Activated naive CD4-positive, alpha-beta T cell treated with anti-CD3 and anti-CD28 coated beads, Interleukin-2, amount 50 U/mL, for 16 hours (primary cell): ENCODE measurements at places on chromosomes 11 and 22.

DNA sequence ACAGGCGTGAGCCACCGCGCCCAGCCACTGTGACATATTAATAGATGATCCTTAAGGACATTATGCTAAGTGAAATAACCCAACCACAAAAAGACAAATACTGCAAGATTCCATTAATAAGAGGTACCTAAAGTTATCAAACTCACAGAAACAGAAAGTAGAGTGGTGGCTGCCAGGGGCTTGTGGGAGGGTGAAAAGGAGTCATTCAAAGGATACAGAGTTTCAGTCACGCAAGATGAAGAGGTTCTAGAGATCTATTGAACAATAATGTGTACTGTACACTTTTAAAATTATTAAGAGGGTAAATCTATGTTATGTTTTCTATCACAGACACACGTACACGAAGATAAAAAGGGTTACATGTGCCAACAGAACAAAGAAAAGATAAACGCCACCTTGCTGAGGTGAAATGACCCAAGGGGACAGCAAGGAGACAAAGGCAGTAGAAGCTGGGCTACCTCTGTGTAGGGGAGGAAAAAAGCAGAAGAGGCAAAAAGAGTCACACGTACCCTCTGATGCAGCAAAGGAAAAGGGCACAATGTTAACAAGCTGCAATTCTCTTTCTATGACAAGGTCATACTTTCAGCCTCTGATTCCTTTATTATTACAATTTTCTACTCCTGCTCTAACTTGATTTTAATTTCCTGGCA lies 65.3 kb downstream of the AMBRA1 start:
- peak; percentile 14 for DNase-seq

DNA sequence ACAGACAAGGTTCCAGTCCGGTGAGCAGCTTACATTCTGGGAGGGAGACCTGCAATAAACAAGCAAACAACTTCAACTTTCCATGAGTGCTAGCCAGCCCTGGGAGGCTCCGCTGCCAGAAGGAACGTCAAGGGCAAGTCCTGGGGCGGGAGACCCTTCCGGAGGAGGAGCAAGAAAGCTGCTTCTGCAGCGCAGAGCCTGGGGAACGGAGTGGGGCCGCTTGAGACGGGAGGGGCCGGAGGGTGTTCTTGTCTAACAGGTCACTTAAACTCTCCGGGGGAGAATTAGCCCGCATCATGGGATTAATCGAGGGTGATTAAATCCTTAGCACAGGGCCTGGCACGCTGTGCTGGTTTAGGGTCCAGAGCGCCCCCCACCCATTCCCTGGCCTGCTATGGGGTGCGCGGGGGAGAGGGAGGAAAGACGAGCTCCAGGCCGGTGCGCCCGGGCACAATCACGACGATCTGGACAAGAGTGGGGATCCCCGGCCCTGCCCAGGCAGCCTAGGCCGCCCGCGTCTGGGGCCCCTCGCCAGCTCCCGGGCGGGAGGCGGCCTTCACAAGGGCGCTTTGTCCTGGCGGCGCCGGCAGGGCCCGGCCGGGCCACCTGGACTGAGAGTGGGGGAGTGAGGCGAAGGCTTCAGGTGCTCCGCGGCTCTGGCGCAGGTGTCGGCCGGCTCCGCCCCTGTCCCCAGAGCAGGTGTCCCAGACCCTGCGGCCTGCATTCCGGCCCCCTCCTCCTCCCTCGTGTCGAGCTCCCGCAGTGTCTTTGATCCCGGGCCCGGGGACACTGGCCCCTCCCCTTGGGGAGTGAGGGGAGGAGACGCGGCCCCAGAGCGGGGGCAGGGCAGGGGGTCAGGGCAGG lies 663 bp upstream of the LARGE2 start:
- DNase-seq: no peak

DNA sequence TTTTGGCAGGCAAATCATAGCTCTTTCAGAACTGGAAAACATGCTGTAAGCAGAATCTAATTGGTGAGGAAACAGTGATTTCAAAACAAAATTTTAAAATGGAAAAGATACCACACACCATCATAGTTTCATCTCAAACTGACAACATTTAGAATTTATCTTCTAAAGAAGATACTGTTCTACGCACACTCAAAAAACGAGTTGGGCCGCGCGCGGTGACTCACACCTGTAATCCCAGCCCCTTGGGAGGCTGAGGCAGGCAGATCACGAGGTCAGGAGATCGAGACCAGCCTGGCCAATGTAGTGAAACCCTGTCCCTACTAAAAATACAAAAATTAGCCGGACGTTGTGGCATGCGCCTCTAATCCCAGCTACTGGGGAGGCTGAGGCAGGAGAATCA lies 44.2 kb upstream of the ADSL start:
- DNase-seq: no peak

DNA sequence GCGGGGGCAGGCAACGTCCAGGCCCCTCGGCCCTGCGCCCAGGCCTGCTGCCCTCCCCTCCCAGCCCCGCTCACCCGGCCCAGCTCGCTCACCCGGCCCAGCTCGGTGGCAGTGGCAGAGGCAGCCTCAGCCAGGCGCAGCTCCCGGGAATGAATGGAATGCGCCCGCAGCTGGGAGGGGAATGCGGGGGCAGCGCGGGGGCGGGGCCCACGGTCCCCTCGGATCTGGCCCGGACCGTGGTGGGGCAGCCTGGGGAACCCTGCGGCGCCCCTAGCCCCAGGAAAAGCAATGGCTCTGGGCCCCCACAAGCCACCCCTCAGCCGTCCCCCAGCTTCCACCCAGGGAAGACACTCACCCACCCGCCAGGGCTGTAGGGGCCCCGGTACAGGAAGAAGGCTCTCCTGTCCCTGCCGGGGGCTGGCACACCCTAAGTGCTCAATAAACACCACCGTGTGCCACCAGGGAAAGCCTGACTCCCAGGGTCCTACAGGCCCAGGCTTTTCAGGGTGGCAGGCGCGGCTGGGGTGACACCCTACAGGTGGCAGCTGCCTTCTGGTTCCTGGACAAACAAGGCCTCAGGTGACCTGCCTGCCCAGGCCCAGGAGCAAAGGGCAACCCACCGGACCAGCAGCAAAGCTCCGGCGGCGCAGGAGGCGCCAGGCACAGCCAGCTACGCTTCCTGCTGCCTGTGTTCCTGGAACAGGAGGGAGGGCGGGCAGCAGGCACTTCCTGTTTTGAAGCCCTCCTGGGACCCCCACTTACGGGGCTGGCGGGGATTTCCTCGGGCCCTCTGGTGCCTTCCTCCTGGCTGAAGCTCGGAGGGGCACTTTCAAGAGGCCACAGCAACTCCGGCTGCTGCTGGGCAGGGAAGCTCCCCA lies 13.8 kb downstream of the PLXNB2 start:
- no peak for DNase-seq

DNA sequence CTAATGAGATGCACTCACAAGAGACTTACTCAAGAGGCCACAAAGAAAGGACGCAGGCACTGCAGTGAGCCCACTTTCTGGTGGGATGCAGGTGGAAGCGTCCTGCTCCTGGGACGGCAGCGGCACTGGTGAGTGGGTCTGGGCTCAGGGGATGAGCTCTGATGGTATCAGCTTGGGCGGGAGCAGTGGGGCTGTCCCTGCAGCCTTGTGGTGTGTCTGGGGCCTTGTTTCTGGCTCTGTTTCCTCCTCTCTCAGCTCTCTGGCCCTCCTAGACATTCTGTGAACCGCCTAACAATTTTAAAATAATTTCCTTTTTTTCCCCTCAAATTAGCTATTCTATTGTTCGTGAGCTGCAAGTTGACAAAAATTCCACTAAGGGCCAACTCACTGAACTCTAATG lies 8.8 kb upstream of the ST14 start:
- DNase-seq: no peak

DNA sequence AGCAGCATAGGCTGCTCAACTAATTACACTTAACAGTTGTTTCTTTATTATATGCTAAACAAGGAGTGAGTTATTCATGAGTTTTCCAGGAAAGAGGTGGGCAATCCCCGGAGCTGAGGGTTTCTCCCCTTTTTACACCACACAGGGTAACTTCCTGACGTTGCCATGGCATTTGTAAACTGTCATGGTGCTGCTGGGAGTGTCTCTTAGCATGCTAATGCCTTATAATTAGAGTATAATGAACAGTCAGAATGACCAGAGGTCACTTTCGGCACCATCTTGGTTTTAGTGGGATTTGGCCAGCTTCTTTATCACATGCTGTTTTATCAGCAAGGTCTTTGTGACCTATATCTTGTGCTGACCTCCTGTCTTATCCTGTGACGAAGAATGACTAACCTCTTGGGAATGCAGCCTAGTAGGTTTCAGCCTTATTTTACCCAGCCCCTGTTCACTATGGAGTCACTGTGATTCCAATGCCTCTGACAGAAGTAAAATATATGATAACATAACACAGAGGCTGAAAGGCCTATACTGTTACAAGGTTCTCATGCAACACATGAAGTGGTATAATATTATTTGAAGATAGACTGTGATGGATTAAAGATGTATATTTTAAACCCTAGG lies 41.3 kb upstream of the RDX start:
- no peak for DNase-seq

GRCh38 chr11:128624269-128625175 lies 37.2 kb upstream of the ETS1 start:
- peak; percentile 66 for DNase-seq

GRCh38 chr11:64803846-64804345 lies 882 bp upstream of the MAP4K2 start:
- DNase-seq: no peak

GRCh38 chr22:41003976-41004375 lies 52.8 kb downstream of the RBX1 start:
- DNase-seq: no peak

DNA sequence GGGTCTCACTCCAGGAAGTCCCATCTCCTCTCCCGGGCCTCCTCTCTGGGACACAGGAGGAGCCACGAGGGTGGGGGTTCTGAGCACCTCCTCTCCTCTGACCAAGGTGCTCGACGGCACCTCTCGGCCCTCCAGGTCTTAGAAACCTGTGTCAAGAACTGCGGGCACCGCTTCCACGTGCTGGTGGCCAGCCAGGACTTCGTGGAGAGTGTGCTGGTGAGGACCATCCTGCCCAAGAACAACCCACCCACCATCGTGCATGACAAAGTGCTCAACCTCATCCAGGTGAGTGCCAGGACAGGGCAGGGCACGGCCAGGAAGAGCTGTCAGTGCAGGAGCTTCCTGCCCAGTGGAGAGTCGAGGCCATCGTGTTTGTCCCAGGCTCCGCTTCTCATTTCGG lies 23.2 kb downstream of the TOM1 start:
- no peak for DNase-seq

DNA sequence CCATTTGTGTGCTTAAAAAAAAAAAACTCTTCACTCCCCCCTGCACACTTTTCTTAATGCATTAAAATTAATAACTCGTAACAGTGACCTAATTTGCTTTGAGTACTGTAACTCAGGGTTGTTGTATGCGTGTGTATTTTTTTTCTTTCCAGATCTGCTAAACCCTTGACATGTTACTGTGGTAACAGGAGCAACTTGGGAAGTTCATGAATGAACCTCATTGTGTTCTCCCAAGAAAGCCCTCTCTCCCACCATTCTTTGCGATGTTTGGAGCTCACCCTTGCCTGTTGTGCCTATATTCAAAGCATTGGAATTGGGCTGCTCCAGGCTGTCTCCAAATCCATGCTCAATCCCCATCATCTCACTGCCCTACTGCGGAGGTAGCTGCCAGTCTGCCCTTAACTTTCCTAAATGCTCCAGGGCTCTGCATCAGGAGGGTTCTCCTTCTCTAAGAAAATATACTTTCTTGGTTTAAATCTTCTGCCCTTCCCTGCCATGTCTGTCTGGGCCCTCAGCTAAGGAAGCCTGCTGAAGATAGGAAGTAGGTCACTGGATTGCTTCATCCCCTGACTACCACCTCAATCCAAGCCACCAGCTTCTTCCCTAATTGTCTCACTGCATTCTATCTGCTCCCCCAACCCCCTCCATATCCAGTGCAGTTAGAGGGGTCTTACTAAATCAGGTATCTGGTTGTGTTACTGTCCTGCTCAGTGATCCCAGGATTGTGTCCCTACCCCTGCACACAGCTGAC lies 70.3 kb downstream of the KIRREL3 start:
- no peak for DNase-seq

- DNase-seq: no peak
Measured at GRCh38 chr22:30866216-30866615, 102.4 kb downstream of the MORC2 start.

DNA sequence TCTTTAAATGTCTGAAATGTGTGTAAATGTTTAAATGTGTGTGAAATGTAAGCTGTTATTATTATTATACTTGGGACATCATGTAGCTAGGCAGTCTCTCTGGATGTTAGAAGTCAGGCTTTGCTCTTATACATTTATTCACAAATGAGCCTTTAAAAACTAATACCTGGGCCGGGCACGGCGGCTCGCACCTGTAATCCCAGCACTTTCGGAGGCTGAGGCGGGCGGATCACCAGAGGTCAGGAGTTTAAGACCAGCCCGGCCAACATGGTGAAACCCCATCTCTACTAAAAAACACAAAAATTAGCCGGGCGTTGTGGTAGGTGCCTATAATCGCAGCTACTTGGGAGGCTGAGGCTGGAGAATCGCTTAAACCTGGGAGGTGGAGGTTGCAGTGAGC lies 21.7 kb upstream of the CTTN start:
- no peak for DNase-seq

DNA sequence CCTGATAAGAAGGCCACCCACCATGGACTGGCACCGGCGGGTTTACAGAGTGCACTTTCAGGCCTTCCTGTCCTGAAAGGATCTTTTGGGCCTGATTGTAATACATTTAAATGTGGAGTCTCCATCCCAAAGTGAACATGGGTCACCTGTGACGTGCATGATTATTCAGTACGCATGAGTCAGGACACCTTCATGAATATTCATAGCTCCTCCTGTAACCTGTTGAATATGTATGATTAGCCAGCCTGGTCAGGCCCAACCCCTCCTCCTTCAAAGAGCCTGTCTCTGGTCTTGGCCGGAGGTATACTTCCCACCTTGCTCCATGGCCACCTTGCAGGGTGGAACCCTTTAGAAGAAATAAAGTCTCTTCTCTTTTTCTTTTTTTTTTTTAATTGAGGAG lies 75.9 kb upstream of the NUP50 start:
- no peak for DNase-seq

DNA sequence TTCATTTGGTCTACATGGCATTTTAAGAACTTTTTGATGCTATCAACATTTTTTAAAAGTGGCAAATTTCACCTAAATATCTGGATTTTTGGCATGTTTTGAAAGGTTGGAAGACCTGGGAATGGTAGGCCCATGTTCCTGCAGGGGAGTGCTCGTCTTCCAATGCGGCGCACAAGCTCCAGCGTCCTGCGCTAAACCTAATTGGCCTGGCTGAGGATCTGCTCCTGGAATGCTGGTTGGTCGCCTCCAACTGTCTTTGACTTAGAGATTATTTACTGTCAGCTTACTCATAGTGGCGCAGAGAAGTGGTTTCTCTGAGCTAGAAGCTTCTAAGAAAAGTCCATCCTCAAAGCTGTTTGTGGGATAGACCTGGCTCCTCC lies 626 bp upstream of the LIMK2 start:
- no peak for DNase-seq

GRCh38 chr11:69156235-69156639 lies 502 bp downstream of the SMIM38 start:
- no peak for DNase-seq

DNA sequence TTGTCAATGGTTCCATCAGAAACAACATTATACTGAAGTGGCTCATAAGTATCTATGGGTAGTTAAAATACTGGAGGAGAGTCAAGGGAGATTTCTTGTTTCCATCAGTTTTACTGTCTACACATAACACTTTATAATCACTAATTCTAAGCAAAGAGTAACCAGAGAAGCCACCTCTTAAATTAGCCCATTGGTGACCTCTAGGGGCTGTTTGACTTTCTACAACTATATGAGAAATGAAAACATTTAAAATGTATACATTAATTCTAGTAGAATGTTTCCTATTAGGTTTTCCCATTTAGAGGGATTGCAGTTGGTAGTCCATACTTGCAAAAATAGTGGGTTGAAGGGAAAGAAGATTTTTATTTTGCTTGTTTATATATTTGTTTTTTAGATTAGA lies 504.3 kb downstream of the FAM181B start:
- no peak for DNase-seq
